ENCODE measurements at places on chromosomes 4 and X.

GRCh38 chrX:11375614-11376119, 82.5 kb downstream of the AMELX start:
- DNase-seq, result no peak

DNA sequence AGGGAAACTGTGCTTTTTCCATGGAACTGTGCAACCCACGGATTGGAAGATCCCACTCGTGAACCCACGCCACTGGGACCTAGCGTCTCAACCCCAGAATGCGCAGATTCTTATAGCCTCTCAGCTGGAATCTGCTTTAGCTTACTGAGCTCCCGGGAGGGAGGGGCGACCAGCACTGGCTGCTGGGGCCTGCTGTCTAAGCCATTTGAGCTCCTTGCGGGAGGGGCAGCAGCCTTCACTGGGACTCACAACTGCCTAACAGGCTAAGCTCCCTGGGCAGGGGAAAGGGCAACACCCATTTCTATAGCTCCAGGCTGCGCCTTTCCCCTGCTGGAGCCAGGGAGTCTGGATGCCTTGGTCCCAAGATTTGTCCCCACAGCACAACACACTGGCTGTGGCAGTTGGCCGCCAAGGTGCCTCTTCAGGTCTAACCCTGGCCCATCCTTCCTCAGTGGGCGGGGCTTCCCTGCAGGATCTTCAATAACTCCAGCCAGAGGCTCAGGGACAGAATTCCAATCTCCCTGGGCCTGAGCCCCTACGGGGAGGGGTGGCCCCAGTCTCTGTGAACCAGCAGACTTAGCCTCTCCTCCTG, 451.7 kb upstream of the PITX2 start:
- no peak for DNase-seq

GRCh38 chrX:138651494-138651893, 60.0 kb downstream of the FGF13 start:
- DNase-seq, result no peak

- no peak for DNase-seq
Observed at GRCh38 chr4:80374180-80374579, 38.6 kb downstream of the CFAP299 start.

GRCh38 chrX:82196866-82197265, 995.0 kb downstream of the SH3BGRL start:
- no peak for DNase-seq

DNA sequence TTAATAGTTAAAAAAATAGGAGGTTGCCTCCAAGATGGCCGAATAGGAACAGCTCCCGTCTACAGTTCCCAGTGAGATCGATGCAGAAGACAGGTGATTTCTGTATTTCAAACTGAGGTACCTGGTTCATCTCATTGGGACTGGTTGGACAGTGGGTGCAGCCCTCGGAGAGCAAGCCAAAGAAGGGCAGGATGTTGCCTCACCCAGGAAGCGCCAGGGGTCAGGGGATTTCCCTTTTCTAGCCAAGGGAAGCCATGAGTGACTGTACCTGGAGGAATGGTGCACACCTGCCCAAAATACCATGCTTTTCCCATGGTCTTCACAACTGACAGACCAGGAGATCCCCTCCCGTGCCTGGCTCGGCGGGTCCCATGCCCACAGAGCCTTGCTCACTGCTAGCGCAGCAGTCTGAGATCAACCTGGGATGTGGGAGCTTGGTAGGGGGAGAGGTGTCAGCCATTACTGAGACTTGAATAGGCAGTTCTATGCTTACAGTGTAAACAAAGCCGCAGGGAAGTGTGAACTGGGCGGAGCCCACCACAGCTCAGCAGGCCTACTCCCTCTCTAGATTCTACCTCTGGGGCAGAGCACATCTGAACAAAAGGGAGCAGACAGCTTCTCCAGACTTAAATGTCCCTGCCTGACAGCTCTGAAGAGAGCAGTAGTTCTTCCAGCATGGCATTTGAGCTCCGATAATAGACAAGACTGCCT, 47.5 kb downstream of the PPA2 start:
- DNase-seq, result no peak

DNA sequence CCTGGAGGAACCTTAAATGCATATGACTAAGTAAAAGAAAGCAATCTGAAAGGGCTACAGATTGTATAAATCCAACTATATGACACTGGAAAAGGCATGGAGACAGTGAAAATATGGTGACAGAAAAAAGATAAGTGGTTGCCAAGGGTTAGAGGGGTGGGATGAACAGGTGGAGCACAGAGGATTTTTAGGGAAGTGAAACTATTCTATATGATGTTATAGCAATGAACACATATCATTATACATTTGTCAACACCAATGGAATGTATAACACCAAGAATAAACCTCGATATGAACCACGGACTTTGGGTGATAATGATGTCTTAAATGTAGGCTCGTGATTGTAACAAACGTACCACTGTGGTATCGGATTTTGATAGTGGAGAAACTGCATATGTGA, 40.7 kb downstream of the NPY5R start:
- DNase-seq, result no peak

DNA sequence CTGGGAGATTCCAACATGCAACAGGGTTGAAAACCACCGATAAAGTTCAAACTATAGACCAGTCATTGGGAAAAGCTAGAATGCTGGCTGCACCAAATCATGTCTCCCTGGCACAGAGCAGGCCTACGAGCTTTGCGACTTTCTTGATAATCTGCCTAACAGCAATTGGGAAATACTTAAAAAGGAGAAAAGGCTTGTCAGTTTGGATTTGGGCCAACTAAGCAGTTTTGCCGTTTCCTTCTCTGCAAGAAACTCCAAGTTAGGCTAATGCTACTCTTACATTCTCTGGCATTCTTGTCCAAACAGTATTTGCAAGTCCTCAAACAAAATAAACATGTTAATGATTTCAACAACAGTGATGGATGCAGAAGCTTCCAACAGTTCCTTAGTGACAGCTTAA, 87.9 kb downstream of the PDK3 start:
- DNase-seq, result no peak

- no peak for DNase-seq
Observed at GRCh38 chr4:55730280-55730931, 89.2 kb upstream of the EXOC1L start.

GRCh38 chr4:84579403-84579776, 3.5 kb upstream of the CDS1 start:
- no peak for DNase-seq

- no peak for DNase-seq
Observed at GRCh38 chr4:186717556-186717955, 6.1 kb downstream of the FAT1 start.

DNA sequence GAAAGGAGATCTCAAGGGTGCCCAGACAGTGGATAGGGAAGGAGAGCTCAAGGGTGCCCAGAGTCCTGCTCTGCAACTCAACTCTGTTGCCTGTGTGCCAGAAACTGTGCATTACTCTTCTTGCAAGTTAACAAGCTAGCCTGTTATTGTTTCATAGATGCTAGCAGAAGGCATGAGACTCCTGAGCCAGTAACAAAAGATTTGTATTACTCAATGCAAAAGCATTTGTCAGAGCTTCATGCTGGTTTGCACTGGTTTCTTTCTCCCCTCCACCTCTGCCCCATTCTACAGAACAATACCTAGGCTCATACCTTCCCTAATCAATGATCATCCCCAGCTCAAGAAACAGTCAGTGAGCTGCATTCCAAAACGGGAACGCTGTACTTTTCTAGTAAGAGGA, 124.5 kb upstream of the NEIL3 start:
- DNase-seq, result no peak

All from myocyte (in vitro differentiated cells).